ENCODE measurements at places on chromosomes 3 and 15.

GRCh38 chr3:14511623-14512280 lies 28.4 kb downstream of the GRIP2 start:
- DNase-seq = no peak

DNA sequence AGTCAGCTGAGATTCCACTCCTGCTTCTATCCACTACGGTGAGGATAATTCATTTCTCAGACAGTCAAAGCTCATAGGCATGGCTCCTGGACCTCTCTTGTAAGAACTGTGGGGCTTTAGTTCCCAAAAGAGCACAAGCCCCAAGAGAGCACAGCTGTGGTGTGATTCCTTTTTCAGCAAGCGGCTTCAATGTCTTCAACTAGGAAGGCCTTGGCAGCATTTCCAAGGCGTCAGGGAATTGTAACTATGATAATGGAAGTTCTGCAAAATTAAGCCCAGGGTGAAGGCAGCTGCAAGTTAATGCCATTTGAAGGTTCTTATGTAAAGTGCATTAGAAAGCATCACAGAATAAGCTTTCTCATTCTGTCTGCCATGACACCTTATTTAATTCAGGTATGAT lies 657.1 kb downstream of the GRM7 start:
- DNase-seq = no peak

GRCh38 chr15:74385733-74386132 lies 18.3 kb upstream of the CYP11A1 start:
- DNase-seq = no peak

DNA sequence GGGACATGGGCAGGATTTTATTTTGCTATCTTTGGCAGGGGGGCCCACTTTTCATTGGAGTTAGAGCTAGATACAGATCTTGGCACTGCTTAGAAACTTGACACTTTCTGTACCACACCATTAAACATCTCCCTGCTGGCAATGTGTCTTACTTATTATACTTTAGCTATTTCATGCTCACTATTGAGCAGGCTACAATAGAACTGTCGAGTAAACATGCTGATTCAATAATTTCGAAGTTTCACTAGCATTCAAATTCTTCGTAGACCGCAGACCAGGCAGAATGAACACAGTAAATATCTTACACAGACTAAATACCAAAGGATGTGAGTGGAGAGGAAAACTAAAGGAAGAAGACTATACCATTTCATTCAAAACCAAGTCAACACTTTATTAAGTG lies 180.8 kb downstream of the UNC13C start:
- no peak for DNase-seq

Measured in NCI-H1694 (cell line).